ENCODE measurements at places on chromosomes 16 and 17. TPM values are rescaled to one million over a fixed set of nuclear protein-coding genes. Genes with fewer than 3 reads are reported as not detected.

The ZDHHC1 gene
- total RNA-seq = 17.3 TPM

The TRIM65 gene
- 26.7 TPM for total RNA-seq

The SLC16A11 gene
- 3.5 TPM for total RNA-seq

The IL17C gene
- not detected for total RNA-seq

The NPIPB9 gene
- total RNA-seq = 3.4 TPM

The TP53TG3B gene
- not detected for total RNA-seq

The CLDN9 gene
- total RNA-seq = 0.24 TPM

The CACNA1H gene
- 208 TPM for total RNA-seq

- DNase-seq = no peak
These were observed 1.4 kb downstream of the APRT start for GRCh38 chr16:88810166-88810911.

DNA sequence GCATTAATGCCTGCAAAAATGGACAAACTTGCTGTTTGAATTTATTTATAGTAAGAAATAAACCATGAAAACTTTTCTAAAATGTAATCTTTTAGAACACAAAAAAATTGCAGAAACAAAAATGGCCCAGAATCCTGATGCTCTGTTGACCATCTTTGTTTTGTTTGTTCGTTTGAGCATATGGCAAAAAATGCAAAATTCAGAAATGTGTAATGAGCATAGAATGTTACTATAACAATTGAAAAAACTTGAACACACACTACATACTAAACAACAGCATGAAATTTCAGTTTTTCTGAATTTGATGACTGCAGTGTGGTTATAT, 1.1 kb upstream of the KPNA2 start:
- DNase-seq = no peak

GRCh38 chr17:32928586-32929535, 908 bp downstream of the TMEM98 start:
- no peak for DNase-seq

- DNase-seq = no peak
These were observed 13.4 kb upstream of the TAOK1 start for GRCh38 chr17:29376667-29377270.

- no peak for DNase-seq
These were observed 13.9 kb downstream of the PRSS27 start for GRCh38 chr16:2706085-2706484.

DNA sequence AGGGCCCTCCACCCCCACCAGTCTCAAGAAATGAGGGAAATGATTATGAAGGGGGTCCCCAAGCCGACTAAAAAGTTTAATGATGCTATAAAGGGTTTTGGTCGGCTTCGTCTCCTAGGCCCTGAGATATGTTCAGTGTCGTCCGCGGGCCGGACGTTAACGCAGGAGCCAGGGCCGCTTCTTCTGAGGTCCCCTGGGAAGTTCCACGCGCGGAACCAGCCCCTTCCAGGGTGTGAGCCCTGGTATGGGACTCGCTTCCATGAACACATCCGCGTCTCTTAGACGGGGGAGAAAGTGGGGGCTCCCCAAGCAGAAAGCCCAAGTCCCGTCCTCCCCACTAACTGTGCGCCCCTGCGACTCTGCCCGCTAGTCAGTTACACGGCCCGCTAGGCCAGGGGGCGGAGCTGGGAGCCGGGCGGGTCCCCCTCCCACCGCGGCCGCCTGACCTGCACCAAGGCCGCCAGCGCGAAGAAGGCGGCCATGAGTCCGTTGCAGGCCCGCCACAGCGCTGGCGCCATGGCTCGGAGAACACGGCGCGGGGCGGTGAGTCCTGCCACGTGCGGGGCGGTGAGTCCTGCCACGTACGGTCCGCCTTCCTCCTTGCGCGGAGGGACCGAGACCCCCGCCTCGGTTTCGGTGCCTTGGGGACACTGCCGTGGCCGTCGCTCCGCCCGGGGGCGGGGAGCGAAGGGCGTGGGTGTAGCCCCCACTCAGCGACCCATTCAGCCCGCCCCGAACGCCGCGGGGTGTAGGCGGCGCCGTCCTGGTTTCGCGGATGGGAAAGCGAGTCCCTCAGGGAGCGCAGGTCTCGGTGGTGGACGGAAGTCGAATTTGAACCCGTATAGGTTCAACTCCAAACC, at the start of gene TMEM220:
Gene TMEM220 (minus strand): TSS at position 690 of the 860 bp plus-strand sequence. CDS start 172 bp downstream, at position 518.
- DNase-seq = peak; percentile 84

DNA sequence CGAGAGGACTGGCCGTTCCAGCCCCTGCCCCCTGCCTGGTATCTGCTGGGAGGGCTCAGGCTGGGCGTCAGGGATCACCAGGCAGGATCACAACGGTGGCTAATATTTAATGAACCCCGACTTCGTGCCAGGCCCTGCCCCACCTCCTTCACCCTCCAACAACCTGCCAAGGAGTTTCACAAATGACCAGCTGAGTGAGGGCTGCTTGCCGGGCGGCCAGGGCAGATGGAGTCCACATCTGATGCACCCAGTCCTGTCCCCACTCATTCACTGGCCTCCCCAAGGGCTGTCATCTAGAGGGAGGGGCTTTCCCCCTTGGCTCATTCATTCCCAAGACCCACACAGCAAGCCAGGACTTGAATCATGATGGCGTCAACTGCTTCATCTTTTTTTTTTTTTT, 17.5 kb downstream of the UBALD1 start:
- DNase-seq = no peak

GRCh38 chr17:32483451-32484019, 3.3 kb upstream of the CDK5R1 start:
- peak; percentile 95 for DNase-seq

GRCh38 chr16:74296432-74297144, at the start of gene PSMD7:
TSS of gene PSMD7 (plus strand) at chr16:74296814. CDS start at chr16:74296915, 101 bp downstream.
- DNase-seq = peak; percentile 89

DNA sequence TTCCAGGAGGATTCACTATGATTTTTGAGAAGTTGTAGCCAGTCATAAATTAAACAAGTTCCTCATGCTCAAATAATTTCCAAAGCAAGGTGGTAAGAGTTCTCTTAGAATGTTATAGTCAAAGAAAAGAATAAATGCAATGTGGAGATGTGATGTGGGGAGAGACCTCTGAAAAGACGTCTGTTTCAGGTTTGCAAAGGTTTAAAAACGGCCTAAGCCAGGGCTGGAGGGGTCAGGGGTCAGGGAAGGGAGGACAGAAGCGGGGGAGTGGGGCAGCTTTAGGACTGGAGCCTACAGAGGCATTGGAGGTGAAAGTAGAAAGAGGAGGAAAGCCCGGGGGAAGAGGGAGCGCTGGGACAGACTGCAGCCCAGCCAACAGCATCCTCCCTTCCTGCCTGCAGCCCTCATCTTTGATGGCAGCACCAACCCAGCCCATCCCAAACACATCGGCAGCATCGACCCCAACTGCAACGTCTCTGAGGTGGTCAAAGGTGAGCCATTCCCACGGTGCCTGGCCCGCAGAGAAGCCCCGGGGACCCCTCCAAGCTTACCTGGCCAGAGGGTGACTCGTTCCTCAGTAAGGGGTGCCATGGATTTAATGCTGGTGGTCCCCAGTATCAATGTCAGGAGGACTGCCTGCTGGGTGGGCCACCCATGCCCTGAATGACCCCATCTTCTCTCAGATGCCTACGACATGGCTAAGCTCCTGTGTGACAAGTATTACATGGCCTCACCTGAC, 11.4 kb downstream of the PDK2 start:
- DNase-seq = no peak

DNA sequence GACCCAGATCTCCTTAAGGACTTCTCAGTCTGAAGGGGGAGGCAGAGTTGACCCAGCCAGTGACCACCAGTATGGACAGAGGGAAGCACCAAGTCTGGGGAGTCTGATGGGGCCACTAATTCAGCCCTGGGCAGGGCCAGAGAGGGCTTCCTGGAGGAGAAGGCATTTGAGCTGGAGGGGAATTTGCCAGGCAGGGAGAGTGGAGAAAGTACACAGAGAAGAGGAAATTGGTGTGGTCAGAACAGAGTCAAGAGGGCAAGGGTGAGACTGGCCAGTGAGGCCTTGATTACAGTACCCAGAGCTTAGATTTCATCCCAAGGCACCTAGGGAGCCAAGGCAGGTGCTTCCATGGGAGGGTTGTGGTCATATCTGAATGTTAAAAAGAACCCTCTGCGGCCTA, 36.3 kb downstream of the MYO15A start:
- DNase-seq = no peak

- no peak for DNase-seq
These were observed 45.7 kb downstream of the PHKB start for GRCh38 chr16:47506800-47507199.

DNA sequence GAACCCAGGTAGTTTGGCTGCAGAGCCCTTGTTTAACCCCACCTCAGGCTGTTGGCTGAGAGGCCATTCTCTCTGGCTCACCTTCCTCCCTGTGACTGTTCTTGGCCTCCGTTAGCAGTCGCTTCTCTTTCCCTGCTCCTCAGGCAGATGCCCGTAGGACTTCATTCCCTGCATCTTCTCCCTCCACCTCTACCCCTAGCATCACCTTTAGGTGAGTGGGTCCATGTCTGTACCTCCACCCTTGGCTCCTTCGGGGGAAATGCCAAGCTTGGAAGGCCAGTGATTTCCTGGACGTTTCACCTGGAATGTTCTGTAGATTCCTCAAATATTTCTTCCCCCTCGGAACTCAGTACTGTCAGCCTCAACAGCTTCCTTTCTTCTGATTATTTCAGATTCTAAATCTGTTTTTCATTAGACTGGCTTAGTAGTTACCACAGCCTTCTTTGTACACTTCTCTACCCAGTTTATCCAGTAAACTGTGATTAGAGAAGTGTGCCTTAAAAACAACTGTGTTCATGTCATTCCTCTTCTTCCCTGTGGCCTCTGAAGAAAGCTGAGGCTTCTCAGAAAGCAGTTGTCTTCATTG, 227.9 kb downstream of the MSI2 start:
- DNase-seq = no peak

GRCh38 chr16:49250689-49251088, 30.9 kb downstream of the CBLN1 start:
- DNase-seq = no peak

- DNase-seq = no peak
These were observed 3.4 kb upstream of the SPOP start for GRCh38 chr17:49681106-49681979.

GRCh38 chr17:310111-311010, 42.2 kb downstream of the RPH3AL start:
- no peak for DNase-seq

DNA sequence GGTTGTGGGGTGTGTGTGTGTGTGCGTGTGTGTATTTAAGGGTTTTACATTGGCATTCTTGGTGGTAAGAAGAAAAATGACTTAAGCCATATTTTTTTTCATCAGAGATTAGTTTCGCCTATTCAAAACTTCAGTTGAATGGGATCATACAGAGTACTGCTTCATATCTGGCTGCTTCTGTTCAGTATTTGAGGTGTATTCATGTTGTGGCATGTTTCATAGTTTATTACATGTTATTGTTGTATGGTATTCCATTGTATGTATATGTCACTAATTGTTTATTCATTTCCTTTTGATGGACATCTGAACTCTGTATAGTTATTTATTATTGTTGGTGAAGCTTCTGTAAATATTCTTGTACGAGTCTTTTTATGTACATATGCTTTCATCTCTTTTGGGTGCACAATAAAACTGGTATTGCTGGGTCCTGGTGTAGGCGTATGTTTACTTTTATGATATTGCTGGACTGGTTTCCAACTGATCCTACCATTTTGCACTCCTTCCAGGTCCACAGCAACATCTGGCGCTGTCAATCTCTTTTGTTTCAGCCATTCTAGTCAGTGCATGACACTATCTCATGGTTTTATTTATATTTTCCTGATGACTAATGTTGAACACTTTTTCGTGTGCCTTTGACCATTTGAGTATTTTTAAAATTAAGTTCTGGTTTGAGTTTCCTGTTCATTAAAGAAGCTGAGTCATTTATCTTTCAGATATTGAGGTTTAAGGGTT, 77.4 kb upstream of the MAF start:
- no peak for DNase-seq

GRCh38 chr17:4691686-4692085, 12.3 kb downstream of the PELP1 start:
- no peak for DNase-seq

DNA sequence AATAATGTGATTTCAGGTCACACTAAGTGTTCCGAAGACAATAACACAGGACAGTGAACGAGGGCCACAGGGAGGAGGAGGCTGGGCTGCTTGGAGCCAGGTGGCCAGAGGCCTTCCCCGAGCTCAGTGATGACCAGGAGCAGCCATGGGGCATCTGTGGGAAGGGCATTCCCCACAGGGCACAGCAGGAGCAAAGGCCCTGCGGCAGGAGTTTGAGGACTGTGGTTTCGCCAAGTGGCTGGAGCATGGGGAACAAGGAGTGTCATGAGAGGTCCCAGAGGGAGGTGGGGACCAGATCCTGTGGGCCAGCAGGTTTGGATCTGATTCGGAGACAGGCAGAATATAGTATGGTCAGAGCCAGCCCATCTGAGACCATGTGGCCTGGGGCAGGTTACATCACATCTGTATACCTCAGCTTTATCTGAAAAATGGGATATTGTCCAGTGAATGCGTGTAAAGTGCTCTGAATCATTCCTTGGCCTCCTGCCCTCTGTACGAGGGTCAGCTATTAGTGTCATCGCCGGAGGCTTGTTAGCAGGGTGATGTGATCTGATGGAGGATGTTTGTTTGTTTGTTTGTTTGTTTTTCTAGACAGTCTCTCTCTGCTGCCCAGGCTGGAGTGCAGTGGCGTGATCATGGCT, 176.8 kb downstream of the KATNIP start:
- DNase-seq = no peak

DNA sequence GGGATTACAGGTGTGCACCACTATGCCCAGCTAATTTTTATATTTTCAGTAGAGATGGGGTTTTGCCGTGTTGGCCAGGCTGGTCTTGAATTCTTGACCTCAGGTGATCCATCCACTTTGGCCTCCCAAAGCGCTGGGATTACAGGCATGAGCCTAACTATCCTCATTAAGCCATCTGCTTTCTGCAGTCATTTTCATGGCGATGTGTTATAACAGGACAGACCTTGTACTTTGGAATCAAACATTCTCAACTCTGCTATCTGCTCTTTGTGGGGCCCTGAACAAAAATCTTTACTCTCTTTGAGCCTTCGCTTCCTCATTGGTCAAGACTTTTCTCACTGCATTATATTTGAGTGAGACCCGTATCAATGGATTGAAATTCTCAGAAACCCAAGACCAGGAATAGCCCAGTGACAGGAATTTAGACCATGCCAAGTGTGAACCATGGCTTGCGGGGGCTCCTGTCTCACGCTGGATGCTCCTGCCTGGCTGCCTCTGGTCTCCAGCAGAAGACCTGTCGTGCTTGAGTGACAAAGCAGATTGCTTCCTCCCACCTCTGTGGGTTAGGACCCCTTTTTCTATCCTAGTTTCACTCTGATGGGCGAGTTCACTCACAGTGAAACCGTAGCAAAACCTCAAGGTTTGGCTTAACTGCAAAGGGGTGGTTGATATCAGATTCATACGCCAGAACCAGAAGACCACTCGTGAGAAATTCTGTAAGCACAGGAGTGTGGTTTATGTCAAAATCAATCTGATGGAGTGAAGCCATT, 519.1 kb downstream of the MAF start:
- DNase-seq = no peak

DNA sequence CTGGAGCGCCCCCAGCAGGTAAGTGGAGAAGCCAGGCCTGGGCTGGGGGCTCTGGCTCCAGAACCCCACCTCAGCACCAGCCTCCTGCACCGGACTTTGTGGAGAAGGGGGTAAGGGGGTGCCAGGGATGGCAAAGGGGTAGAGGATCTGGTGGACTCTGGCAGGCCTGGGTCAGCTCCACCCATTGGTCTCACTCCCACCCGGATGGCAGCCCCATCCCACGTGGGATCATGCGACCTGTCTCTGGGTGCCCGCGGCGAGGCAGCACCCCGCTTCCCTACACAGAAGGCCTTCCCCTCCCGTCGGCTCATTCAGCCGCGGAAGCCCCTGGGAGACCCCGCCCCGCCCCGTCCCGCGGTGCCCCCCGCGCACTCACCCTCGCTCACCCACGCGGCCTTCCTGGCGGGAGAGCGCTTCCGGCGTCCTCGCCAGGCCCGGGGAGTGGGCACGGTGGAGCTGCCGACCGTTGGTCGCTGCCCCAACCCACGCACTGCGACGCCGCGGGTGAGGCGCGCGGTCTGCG, 498 bp upstream of the PLEKHG4 start:
- DNase-seq = no peak
